ENCODE measurements at places on chromosomes 11 and 22.

GRCh38 chr22:23223569-23224317 is 43.4 kb downstream of the BCR start:
- DNase-seq: no peak

GRCh38 chr11:73317373-73317772 is 9.3 kb downstream of the ARHGEF17 start:
- DNase-seq: no peak

DNA sequence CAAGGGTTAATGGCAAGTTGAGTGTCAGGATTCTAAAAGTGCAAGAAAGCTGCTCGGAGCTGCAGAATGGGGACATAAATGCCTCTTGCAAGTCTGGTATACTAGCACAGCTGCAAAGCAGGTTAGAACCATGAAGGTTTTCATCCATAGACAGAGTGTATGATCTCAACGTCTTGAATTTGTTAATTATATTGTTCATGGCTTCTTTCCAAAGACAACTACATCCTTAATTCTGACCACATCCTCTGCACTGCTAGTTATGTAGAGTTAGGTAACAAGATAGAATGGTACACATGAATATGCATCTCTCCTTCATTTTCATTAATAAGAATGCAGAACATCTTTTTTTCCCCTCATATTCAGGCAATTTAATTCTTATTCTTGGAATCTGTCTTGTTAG is 34.2 kb downstream of the EXPH5 start:
- no peak for DNase-seq

GRCh38 chr11:44943696-44944095 is 7.0 kb downstream of the TP53I11 start:
- DNase-seq: no peak

DNA sequence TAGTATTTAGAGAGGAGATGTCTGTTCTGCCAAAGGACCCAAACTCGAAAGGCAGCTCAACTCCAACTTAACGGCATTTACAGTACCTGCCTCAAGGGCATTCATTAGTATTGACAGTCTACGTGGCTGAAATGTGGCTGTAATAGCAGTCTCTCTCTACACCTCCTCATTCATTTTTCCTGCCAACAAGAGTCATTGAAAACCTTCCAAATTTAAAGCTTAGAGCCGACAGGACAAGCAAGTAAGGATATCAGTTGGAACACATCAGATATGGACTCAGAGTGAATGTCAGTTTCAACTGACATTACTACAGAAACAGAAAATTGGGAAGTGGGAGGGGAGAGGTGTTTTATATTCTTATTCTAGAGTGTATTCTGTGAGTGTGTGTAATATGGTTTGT is 253.1 kb downstream of the CADM1 start:
- no peak for DNase-seq

GRCh38 chr11:132357811-132358572 is 987.6 kb downstream of the NTM start:
- no peak for DNase-seq

DNA sequence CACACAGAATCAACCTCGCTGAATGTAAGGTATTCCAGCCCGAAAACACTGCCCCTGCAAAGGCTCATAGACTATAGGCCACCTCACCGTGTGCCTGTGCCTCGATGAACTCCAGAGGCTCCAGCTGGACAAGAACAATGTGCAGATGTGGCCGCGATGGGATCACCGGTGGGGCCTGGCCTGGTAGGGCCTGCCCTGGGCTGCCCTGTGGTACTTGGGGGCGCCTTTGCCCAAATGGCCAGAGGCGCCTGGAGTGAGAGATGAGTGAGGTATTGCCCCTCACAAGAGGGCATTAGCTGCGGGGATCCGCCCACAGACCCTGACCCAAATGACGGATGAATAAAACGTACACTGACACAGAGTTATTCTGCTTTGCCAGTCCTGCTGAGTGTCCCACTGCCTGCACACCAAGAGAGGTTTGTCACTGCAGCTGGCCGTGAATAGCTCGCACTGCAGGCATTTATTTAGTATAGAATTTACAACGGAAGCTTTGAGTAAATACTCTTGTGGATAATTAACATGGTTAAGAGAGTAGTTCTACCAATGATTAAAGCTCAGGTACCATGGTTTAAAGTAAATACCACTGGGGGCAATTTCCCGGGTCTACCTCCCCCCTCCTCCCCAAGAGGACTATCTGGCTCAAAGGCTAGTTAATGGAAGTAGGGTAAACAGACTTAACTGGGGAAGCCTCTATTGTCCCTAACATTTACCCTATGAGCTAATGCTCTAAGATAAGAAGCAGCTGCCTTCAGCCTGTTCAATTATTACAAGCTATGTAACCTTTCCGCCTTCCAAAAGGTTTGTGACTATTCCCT is 101.1 kb upstream of the IGLL5 start:
- no peak for DNase-seq

DNA sequence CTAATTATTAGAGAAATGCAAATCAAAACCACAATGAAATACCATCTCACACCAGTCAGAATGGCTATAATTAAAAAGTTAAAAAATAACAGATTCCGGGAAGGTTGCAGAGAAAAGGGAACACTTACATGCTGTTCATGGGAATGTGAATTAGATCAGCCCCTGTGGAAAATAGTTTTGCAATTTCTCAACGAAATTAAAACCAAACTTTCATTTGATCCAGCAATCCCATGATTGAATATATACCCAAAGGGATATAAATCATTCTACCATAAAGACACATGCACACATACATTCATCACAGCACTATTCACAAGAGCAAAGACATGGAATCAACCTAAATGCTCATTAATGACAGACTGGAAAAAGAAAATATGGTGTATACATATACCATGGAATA is 32.5 kb downstream of the NOX4 start:
- no peak for DNase-seq

DNA sequence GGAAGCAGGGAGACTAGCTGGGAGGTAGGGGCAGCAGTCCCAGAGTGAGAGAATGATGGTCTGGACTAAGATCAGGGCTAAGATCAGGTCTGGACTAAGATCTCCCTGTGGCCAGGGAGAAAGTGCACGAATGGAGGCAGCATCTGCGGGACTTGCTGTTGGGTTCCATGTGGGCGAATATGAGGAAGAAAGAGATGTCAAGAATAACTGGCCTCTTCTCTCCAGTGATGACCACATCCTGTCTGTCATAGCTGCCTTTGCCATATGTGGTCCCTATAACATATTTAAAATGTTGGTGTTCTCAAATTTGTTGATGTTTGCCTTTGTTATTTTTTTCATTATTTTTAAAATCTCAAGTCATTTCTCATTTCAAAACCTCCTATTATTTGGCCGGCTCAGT is 27.4 kb upstream of the CXCR5 start:
- no peak for DNase-seq

DNA sequence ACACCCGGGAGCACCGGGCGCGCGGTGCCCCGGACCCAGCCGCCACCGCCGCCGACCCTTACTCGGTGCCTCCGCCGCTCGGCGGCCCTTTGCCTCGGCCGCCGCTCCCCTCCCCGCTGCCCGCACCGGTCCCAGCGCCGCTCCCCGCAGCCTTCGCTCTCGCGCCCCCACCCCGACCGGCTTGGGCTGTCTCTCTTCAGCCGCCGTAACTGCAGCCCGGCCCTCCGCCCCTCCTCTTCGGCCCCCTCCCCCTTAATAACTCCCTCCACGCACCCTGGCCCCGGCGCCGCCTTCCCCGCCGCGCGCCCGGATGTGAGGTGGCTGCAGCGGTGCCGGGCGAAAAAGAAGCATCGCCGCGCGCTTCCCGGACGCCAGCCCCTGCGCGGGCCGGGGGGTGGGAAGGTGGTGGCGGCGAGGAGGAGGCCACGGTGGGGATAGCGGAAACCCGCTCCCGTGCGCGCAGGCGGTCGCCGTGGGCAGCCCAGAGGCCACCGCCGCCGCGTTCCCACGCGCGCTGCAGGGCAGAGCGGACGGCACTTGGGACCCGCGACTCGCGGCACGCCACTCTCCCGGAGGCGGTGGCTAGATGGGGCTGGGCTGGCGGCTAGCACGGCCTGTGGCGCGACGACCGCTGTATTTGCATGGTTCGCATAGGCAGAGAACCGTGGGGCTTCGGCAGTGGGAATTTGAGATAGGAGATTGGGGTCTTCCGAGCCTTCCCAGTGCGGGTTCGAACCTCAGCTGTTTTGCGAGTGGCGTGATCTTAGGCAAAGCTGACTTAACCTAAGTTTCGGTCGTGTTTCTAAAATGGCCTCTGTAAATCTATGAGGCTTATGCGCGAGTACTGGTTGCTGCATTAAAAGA is at the start of gene EIF4ENIF1:
TSS of gene EIF4ENIF1 (minus strand) at position 211 of the 864 bp plus-strand sequence. CDS start 1,124 bp downstream, outside the sequence.
- peak; percentile 76 for DNase-seq

GRCh38 chr11:134607963-134608750 is 196.1 kb upstream of the B3GAT1 start:
- no peak for DNase-seq

DNA sequence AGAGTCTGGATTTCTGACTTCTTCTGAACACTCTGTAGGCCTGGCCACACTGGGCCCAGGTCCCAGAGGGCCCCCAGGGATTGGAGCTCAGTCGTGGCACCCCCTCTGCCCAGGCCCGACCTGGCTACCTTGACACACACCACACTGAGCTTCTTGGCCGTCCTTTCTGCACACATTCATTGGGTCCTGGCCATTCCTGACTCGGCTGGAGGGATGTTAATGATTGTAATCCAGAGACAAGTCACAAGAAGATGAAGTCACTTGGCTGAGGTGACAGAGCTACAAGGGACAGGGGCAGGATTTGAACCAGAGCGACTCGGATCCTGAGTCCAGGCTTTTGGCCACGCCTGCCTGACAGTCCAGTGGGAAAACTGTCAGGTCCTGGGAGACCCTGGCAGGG is 23.9 kb upstream of the PDGFB start:
- no peak for DNase-seq

GRCh38 chr11:10709299-10710086 is 15.9 kb upstream of the IRAG1 start:
- no peak for DNase-seq

GRCh38 chr11:1830004-1830321 is 4.8 kb upstream of the SYT8 start:
- DNase-seq: no peak

- no peak for DNase-seq
These were observed 194.3 kb upstream of the MTNR1B start for GRCh38 chr11:92775003-92775676.

DNA sequence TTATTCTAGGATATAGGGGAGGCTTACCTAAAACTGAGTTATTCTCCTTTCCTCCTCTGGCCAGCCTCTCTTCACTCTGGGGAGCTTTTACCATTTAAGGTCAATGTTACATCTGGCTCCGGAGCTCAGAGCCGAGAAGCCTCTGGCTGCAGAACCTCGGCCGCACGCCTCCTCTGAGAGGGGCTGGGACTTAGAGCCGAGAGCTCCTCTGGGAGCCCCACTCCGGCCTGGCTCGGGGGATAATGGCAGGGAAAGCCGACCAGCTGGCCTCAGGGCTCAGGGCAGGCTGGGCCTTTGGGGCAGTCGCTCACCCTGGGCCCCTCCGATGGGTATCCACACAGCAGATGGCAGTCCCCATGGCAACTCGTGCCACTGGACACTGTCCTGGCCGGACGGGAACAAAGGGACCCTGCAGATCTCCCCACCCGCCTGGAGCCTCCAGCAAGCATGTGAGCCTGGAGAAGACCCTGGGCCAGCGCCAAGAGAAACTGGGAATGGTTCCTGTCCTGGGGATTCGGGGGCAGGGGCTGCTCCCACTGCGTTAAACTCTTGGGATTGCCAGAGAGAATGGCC is at the start of gene IRAG1:
TSS of gene IRAG1 (minus strand) at position 247 of the 573 bp plus-strand sequence. CDS start at position 94, 153 bp downstream.
- no peak for DNase-seq

DNA sequence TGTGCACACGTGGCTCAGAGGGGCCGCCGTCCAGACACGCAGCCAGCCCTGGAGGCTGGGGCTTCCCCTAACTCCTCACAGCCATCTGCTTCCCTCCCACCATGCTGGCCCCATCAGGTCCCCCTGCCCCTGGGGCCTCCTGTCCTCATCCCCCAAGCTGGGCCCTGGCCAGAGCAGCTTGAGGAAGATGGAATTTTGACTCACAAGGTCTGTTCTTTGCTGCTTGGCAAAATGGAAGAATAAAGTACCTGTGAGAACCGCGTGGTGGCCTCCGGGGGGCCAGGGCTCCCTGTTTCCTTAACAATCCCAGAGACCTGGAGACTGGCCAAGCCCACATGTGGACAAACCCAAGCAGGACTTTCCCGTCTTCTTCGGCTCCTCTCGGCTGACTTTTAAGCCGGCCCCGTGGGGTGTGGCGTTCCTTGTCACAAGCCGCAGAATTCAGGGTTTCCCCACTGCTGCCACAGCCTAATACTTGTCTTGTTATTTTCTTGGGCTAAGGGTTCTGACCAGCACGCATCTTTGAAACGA is 872.8 kb downstream of the BRD1 start:
- peak; percentile 6 for DNase-seq

DNA sequence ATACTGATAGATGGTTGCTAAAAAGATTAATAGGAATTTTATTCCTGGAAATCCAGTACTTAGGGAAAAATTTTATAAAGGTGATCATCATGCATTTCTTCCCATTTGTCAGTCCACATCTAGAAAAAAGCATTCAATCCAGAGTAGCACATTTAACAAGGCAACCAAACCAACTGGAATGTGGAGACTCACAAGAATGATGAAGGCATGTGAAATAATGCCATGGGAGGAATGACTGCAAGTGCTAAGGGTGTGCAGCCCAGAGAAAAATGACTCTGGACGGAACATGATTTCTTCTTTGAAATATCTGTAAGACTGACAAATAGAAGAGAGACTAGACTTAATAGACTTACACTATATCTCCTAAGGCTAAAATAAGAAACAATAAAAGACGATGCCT is 33.8 kb downstream of the BLID start:
- no peak for DNase-seq
